ENCODE measurements at places on chromosomes 6 and 20.

DNA sequence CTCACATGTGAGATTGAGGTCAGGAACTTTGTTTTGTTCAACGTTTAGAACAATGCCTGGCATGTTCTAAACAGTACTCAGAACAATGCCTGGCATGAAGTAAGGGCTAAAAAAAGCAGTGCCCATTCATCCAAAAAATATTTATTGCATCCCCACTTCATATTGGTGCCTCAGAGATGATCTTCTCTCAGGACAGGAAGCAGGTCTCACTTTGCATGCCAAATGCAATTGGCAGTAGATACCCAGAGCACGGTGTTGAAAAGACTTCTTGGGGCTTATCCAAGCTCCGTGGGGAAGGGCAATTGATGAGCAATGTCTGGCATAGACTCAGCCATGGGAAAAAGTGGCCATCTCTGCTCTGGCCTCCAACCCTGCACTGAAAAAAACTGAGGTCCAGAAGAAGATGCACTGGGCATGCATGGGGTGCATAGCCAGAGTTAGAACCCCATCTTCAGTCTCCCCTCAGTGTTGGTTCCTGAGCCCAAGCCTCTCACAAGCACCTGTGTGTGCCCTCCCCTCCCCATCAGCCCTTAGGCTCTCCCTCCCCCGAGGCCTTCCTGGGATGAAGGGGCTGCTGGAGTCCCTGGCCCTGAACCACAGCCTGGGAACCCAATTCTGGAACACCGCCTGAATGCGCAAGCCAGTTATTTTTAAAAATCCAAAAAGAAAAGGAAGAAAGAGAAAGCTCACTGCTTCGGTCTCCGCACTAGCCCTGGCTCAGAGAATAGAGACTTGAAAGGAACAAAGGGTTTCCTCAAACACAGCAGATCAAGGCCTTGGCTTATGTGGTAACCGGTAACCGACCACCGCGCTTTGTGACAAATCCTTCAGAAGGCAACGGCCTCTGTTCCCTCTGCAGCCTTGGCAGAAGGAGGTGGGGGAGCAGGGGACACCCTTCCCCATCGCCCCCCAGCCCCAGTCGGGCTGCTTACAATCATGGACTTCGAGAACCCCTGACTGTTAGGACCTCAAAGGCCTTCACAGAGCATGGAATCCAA, 78.5 kb upstream of the SIRPA start:
- DNase-seq = no peak

DNA sequence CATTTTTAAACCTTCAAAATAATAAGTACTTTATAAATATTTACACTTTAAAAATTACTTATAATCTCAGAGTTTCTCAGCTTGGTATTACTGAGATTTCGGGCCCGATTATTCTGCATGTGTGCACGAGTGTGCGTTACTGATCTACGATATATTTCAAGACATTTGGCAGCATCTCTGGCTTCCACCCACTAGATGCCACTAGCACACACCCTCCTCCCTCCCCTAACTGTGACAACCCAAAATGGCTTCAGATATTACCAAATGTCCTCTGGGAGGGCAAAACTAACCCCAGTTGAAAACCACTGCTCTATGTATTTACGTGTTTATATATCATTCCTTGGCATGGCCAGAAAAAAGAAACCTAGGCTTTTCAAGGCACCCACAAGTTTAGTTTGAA, 95.9 kb downstream of the FYN start:
- no peak for DNase-seq

GRCh38 chr6:131730264-131730663, 19.4 kb upstream of the CTAGE9 start:
- DNase-seq = no peak

- DNase-seq = no peak
Observed at GRCh38 chr20:25364180-25364788, 26.4 kb downstream of the ABHD12 start.

- no peak for DNase-seq
Observed at GRCh38 chr6:143337201-143337949, 113.1 kb downstream of the ADAT2 start.

DNA sequence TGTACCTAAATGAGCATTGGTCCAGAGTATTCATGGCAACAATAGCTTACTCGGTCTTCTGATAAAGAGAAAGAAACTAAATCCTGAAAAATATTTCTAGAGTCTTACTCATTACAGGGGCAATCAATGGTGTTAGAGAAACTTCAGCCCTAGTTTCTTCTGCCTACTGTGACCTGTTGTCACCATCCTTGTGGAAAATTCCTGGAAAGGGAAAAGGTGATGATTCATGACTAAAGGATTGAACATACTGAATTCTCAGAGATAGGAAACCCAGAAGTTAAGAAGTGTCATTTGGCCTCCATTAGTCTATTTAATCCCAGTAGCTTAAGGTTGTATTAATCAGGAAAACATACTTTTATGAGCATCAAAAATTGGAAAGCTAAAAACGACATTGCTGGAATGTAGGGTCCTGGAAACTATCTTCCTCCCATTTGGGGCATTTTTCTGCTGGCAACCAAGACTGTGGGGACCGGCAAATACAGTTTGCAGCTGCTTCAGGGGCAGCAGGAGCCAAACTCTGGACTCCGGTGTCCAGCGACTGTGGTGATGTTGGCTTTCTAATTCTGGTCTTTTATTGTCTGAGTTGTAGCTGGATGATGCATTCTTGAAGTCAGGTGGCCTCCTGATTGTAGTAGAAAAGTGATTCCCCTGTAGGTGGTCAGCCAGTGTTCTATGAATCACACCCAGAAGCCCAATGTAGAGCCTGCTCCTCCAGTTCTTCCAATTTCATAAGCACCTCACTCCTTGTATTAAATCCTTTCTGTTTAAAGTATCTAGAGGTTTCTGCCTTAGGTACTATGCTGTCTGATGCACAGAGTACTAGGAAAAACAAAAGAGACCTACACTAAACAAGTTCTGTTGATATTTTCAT, 67.6 kb downstream of the LCA5 start:
- no peak for DNase-seq

GRCh38 chr20:39269493-39270217, 307.5 kb downstream of the DHX35 start:
- no peak for DNase-seq

DNA sequence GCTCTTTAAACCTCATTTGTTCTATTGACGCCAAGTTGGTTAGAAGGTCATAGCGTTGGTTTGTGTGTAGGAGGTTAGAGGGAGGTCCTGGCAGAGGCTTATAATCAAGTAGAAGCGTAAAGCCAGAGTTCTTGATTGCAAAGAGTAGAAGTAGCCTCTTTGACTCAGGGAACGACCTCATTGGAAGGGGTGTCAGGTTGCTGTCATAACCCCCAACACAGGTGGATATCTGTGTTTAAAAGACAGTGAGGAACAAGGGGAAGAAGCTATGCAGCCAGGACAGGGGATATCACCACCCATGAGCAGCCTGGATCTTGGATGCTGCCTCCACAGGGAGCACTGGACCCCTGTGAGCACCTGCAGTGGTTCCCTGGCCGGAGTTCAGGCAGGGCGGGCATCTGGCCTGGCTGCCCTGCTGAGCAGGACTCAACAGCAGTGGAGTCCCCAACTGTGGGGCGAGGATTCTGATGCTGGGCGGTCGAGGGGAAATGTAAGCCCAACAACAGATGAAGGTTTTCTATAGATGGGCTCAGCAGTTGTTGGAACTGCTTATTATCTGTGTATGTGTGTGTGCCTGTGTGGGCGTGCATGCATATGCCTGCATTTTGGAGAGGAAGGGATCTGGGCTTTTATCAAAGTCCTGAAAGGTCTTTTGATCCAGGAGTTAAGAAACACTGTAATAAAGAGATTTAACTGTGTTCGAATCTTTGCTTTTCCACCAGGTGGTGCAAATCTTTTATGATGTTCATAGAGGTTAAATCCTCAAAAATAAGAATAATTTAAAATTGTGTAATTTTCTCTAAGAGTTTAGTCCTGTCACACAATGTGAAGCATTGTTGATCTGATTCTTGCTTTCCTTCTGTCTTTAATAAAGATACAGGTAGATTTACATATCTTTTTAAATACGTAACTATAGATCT, 27.7 kb downstream of the HIVEP1 start:
- no peak for DNase-seq

DNA sequence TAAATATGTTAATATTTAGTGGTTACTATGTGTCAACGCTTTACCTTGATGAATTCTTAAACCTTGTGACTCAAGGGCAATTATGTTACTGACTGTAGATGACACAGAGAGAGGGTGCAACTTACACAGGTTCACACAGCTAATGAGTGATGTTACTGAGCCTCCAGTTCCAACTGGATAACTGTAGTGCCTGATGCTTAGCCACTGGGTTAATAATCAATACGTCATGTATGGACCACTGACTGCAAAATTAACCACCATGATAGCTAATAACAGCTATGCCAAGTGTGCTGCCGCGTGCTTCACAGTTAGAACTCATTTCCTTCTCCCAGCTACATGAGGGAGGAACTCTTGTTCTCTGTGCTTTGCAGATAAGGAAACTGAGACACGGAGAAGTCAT, 45.4 kb downstream of the SIRPA start:
- no peak for DNase-seq

DNA sequence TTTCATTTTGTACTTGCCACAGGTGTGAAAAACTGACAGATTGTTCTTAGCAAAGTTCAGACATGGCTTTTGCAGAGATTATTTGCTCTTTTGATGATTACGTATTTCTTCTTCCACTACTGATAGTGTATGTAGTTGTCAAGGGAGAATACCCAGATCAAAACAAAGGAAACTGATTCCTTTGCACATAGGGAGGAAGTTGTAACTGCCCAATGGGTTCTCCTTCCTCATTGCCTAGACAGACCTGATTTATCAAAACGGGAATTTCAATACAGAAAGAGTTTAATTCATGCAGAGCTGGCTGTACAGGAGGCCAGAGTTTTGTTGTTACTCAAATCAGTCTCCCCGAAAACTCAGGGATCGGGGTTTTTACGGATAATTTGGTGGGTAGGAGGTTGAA, 214.7 kb downstream of the BCAS1 start:
- no peak for DNase-seq

DNA sequence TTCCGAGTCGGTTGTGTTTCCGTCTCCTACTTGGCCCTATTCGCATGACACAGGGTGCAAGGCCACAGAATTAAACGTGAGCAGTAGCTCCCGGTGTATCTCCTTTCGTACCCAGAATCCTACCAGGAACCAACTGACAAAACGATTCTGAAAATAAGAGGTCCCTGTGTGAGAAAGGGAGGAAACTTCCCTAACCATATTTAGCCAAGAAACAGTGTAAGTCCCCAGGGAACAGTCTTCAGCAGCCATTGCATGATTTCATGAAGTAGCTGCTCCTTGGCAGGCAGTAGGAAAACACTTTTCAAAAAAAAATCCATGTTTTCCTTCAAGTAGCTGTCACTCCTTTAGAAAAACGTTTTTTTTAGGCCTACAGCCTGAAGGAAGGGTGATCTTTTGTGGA, 46.9 kb downstream of the PDE10A start:
- no peak for DNase-seq

DNA sequence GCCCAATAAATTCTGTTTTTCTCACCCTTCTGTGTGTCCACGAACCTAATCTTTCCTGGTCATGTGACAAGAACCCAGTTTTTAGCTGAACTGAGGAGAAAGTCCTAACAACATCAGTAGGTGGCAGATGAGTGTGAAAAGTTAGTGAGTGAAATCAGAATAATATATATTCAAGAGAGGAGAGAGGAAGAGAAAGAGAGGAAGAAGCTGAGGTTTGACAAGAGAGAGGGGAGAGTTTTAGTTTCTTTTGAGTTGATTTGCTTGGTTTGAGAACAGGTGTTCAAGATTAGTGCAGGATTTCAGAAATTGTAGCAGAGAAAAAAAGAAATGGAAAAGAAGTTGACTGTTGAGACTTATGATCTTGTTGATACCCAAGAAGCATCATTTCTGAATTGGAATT, 930.5 kb upstream of the FLRT3 start:
- no peak for DNase-seq

DNA sequence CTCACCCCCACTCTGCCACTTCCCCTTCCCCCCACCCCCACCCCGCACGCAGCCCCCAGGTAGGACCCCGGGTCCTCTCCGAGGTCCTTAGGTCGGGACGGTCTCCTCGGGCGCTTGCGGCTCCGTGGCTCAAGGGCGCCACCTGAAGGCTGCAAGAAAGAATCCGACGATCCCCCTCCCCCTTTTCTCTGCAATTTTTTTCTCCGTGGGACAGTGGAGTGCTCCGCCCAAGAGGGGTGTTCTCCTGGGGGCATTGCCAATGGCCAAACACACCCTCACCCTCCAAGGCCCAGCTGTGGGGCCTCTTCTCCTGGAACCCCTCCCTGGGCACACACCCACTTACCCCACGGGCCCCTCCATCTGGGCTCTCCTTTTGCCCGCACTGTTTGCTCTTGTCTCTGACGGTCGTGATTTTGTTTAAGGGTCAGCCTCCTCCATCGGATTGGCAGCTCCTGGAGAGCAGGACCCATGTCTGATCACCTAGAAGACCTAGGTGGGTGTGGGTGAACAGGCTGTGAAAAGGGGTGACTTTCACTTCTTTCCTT, 1.1 kb upstream of the TMEM74B start:
- no peak for DNase-seq

GRCh38 chr6:62803094-62803493, 408.2 kb upstream of the FKBP1C start:
- no peak for DNase-seq

GRCh38 chr6:145841668-145842067, 27.1 kb upstream of the FBXO30 start:
- DNase-seq = no peak

DNA sequence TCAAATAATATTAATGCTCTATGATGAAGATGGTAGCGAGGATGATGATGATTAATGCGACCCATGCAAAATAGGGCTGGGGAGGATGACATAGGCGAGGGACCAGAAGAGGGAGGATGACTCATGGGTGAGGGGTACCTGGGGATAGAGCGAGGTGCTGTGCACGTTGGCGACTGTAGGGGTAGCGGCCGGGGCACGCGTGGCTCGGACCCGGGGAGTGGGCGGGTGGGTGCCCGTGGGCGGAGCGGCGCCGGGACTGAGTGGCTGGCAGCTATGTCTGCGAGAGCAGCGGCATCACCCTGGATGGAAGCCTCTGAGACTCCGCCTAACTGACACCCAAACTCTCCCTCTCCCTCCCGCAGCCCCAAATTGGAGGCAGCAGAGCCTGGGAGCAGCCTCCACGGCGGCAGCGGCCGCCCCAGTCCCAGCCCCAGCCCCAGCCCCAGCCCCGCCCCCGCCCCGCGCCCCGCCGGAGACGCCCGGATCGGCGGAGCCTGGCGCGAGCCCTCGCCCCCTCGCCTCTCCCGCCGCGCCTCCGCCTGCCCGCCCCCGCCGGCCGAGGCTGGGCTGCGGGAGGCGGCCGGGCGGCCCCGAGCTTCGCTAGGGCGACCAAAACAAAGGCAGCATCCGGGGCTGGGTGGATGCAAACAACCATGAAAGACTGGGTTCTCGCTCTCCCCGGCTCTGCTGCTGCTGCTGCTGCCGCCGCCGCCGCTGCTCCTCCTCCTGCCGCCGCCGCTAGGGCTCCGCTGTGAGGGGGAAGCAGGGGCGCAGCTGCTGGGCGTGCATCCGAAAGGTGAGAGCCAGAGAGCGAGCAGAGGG, at the start of gene RIMS1:
TSS of gene RIMS1 (plus strand) at position 367 of the 822 bp plus-strand sequence. CDS start 474 bp downstream, outside the sequence.
- no peak for DNase-seq

Measured in sciatic nerve (tissue), 2 donors.